ENCODE measurements at places on chromosomes 4 and X.

DNA sequence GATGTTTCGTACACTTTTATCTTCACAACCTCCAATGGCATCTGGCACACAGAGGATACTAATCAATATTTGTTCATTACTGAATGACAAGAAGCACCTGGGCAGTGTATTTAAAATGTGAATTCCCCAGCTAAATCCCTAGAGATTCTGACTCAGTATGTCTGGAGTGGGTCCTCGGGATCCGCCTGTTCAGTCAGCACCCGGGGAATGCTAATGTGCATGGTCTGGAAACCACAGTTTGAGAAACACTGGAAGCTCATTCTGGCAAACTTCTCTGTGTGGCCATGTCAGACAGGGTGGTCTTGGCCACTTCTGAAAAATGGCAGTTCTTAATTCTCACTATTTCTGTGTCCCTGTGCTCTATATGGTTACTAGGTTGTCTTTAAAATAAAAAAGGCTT lies 138.8 kb upstream of the VCX start:
- DNase-seq: no peak

DNA sequence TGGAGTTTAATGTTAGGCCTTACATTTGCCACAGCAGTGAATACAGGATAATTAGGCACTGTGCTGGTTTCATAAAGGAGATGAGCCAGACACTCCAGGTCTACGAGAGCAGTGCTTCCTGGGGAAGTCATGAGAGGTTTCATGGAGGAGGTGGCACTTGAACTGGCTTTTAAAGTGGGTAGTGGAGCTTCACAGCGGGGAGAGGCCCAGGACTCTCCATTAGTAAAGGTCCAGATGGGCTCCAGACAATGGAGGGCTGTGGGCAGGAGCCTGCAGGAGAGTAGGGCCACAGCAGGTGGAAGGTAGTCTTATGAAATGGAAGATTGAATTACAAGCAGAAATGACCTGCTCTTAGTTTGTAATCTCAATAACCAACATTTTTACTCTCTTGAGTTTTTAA lies 29.0 kb downstream of the CLDN22 start:
- no peak for DNase-seq

DNA sequence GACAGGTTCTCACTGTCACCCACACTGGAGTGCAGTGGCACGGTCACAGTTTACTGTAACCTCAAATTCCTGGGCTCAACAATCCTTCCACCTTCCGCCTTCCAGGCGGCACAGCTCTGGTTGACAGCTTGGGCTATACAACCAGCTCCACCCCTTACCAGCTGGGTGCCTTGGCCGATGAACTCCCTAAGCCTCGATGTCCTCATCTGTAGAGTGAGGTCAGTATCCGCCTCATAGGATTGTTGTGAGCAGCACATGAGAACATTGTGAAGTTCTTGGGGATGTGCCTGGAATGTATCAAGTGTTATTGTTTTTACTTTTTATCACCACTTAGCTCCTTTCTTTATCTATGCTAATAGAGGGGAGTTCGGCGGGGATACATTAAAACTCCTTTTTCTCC lies 23.3 kb downstream of the UCHL1 start:
- no peak for DNase-seq

DNA sequence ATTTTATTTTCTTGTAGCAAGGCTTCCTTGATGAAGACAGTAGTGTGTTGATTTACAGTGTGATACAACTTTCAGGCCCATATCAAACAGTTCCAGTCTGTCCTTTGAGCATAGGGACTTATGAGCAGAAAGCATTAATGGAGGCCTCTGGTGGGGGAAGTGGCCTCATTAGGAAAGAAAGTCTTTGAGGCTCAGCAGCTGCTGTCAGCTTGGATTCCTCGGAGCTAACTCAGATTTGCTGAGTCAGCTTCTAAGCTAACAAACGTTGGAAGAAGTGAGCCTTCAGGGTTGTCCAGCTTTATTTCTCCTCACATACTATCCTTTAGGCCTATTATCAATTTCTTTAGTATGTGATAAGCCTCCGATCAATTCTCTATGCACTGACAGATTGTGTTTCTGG lies 15.8 kb upstream of the SFRP2 start:
- no peak for DNase-seq

DNA sequence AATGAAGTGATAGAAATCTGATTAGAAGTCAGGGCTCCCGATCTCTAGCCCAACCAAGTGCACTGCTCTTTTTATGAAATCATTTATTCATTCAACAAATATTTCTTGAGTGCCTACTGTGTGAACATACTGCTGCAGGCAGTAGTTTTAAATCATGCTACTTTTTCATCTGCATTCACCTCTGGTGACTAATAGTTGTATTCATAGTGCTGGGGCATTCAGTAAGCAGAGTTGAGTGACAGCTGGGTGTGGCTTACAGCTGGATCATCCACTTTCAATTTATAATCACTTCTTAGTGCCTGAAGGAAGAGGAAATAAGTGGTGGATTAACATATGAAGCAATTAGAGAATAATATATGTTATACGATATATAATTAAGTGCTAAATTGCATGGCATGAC lies 94.1 kb upstream of the HPRT1 start:
- DNase-seq: no peak

Data from activated naive CD8-positive, alpha-beta T cell treated with anti-CD3 and anti-CD28 coated beads, Interleukin-2, amount 50 U/mL, for 16 hours (primary cell).